Caki2 (cell line): ENCODE measurements at places on chromosomes 2 and 18. TPM values are rescaled to one million over a fixed set of nuclear protein-coding genes. Genes with fewer than 3 reads are reported as not detected.

DNA sequence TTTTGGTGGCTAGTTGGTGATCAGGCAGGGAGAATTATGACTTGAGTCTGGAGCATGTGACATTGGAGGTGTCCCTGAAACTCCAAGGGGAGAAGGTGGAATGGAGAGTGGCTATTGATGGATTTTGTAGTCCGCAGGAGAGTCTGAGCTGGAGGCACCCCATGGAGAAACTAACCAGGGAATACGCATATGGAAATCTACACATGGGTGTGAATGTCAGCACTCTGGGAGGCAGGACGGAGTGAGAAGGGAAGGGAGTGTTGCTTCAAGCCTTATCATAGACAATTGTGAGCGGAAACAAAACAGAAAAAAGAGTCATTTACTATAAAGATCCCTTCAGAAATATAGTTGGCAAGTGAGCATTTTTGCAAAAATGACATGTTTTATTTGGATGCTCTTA is 667 bp upstream of the SCYGR4 start:
- no peak for DNase-seq

GRCh38 chr2:39094717-39095363 is 26.0 kb downstream of the SOS1 start:
- no peak for DNase-seq

DNA sequence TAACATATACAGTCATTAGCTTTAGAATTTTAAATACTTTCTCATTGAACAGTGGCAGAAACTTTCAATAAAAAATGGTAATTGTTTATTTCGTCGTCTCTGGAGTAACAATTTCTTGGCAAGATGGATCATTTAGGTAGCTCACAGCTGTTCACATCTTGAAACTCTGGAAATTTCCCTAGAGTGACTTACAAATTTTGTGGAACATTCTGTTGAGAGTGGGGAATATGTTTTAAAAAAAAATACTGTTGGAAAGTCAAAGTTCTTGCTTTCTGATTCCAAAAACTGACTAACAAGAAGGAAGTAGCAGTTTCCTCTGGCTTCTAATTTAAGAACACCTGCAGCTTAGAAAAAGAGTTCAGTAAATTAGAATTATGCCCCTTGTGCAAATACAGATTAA is 11.2 kb upstream of the CALCRL start:
- no peak for DNase-seq

- DNase-seq, result peak; percentile 47
Measured at GRCh38 chr2:195756218-195756942, 99.4 kb downstream of the SLC39A10 start.

DNA sequence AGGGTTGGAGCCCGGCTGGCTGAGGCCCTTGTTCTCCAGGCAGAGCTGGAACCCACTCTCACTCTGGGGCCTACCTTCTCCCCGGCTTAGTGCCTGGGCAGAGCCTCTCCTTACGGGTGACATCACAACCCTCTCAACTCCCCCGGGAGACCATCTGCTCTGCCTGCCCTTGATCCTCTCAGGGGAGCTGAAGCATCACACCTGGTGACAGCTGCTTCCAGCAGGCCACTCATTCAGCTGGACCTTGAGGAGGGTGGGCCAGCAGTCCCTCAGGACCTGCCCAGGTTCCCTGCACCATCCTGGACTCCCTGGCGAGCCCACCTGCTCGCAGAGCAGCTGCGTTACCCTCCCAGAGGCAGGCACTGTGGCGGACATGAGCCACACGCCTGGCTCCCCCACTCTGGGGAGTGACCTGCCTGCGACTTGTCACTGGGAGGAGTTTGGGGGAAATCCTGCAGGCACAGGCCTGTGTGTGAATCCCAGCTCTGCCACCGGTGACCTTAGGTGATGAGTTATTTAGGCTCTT is 13.1 kb downstream of the HS6ST1 start:
- no peak for DNase-seq

DNA sequence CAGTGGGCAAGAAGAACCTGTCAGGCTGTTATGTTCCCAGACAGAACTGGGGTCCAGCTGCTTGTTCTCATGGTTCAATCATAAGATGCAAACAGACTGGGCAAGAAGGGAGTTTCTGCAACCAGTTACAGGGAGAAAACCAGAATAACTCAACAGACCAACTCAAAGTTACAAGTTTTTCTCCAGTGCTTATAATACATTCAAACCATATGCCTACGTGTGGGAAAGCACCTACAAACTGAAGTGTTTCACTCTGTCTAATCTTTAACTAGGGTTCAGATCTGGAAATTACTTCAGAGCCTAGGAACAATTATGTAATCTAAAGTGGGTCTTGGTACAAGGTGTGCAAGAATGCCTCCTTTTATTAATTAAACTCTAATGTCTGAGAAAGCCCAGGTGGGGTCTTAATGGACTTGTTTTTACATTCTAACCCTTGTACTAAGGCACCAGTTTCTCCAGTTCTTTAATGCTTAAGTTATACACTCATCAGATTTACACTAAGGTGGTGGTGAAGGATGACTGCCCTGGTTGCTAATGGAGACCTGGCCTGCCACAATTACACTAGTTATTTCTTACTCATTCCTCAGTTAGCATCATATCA is 951.9 kb downstream of the TSN start:
- DNase-seq, result peak; percentile 90

- no peak for DNase-seq
Measured at GRCh38 chr2:64192664-64193105, 48.5 kb upstream of the PELI1 start.

DNA sequence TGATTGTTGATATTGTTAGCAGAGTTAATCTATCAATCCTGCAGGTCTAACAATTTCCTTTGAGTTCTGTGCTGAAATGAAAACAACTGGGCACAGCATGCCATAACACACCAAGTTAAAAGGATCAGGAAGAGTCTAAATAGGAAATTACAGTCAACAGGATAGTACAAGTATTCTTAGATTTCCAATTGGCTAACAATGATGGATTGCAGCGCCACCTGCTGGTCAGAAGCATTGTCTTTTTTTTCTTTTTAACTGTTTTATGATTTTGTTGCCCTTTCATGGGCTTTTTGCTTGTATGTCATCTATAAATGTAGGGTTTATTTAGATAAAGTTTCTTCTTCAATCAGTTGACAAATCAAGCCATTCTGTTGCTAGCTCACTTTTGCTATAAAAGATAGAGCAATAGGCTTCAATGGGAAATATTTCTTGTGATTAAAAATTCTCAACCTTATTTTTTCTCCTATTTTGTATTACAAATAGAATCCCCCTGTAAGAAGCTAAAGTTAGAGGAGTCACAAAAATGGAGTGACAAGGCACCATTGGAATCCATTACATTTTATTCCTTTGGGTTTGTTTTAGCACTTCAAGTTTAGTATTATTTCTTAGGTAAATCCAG is 40.8 kb upstream of the RPRM start:
- peak; percentile 26 for DNase-seq

GRCh38 chr2:128329607-128330006 is 10.9 kb upstream of the HS6ST1 start:
- DNase-seq, result no peak

DNA sequence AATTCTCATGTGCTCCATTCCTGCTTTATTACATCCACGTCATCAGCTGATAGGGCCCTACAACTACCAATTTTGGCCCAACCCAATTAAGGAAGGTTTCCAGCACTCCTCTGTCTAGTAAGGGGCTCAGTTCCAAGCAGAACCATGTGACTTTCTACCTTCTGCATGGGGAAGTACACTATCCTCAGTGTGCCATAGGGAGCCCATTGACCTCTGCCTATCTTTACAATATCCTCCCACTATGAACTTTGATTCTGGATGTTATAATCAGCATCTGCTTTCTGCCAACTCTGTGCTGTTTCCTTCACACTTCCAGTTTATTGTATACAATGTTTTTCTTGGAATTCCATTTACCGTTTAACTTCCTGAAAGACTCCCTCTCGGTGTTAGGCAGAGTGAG is 53.9 kb upstream of the GCFC2 start:
- DNase-seq, result no peak

- DNase-seq, result no peak
Measured at GRCh38 chr18:33605250-33605649, 27.2 kb downstream of the ASXL3 start.

DNA sequence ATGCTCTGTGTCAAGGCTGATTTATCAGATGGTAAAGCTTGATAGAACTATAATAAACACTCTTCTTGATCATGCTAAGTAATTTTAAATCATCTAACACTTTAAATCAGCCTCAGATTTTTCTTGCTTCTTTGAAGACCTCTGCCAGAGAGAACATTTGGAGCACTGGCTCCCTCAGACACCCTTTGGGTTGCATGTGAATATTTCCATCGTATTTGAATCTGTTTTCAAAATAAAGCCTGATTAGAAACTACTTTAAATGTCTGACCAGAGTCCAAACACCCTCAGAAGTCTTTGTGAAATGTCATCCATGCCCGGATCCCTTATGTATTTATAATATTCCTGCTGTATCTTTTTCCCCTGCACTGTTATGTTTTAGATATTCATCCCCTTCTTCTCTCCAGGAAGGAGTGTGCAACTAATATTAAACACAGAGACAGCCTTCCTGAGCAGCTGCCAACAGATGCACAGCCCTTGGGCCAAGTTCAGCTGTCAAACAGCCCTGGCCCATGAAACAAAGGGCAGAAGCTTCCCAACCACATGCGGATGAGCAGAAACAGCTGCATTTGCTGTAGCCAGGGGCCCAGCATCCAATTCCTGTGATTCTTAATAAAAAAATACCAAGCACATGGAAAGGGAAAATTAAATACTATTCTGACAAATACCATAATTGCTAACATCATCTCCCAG is 46.5 kb downstream of the DPP10 start:
- DNase-seq, result no peak

DNA sequence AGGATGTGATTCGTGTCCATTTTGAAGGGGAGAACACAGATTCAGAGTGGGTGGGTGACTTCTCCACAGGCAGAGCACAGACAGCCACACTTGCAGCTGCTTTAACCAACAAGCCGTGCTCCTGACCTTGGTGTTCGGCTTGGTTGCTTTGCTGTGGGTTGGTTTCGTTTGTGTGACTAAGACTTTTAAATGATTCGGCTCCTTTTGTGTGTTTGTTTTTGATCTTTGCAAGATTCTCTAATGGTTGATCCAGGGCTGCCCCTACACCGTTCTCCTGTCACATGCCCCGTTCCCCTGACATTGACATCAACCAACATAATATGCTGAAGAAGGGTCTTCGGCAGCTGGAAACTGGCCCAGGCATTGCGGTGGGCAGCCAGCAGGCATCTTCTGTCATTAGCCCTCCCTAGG is 95.9 kb upstream of the MBOAT2 start:
- DNase-seq, result peak; percentile 70

GRCh38 chr2:222213049-222213448 is 85.7 kb downstream of the PAX3 start:
- DNase-seq, result no peak

- no peak for DNase-seq
Measured at GRCh38 chr2:238945433-238946150, 97.7 kb downstream of the TWIST2 start.

DNA sequence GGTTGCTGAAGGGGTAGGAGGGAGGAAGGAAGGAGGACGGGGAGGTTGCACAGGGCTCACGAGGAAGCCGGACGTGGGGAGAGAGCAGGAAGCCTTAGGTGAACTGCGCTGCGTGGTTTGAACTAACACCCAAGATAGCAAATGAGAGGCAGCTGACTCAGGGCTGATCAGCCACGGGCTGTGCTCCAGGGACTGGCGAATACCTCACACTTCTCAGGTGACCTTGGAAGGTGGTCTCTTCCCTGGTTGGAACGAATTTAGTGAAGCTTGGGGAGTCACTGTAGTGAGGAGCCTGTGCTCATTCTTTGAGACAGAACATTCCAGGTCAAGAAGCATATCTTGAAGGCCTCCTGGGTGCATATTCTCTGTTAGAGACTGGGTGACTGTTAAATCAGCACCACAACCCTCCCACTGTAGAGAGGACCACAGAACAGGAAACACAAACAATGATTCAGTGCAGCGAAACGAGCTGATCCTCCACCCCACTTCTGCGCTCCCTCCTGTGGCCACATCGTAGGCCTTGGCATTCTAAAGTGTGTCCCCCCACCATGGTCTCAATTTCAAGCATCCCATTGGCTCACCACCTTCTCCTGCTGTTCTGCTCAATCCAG is 33.8 kb downstream of the TOGARAM2 start:
- no peak for DNase-seq

GRCh38 chr2:163667064-163667887 is 68.5 kb downstream of the FIGN start:
- peak; percentile 73 for DNase-seq

DNA sequence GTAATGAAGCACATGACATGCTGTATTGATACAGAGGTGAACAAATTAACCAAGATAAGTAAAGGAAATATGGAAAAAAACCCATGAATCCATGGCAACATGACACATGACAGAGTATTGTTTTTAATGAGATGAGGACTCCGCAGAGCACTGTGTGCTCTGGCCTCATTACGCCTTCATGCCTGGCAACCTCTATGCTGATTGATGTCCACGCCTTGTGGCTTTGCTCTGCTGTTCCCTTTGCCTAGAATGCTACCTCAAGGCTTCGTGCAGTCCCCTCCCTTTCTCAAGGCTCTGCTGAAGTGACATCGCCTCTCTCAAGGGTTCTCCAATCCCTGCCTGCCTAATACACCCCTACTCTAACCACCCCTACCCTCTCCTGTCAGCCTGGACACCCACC is 8.4 kb downstream of the SIGLEC15 start:
- DNase-seq, result no peak

- DNase-seq, result no peak
Measured at GRCh38 chr2:184814421-184814820, 216.1 kb downstream of the ZNF804A start.

GRCh38 chr2:238082151-238082550 is 18.0 kb upstream of the ESPNL start:
- no peak for DNase-seq

GRCh38 chr2:165112133-165112573 is 91.7 kb downstream of the SCN3A start:
- no peak for DNase-seq

DNA sequence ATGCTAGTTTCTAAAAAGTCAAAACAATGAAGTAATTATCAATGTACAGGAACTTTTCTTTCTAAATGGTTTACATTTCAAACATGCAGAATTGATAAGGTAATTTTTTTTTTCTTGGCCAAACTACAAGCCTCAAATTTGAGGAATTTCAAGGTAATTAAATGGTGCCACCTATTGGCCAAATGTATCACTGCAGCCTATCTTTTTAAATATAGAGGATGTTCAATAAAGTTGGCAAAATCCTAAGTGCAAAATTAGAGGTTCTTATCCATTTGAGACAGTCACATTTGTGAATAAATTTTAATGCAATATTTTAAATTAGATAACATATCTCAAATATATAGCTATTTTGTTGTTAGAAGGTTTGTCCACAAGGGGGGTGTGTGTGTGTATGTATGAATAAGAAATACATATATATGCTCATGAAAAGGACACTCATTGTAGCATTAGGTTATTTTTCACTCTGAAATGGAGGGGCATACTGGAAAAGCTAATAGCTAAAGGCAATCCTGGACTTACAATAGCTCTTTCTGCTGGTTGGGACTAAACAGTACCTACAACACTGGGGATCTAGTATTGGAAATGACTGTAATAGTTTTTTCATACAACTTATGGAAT is 26.2 kb downstream of the MMADHC start:
- DNase-seq, result peak; percentile 35

- no peak for DNase-seq
Measured at GRCh38 chr2:183521911-183522310, 397.7 kb downstream of the NUP35 start.

- peak; percentile 79 for DNase-seq
Measured at GRCh38 chr2:129711816-129712675, 267.4 kb upstream of the RAB6C start.

The NCKAP5 gene
- 3.1 and 3.4 TPM in 2 replicates for total RNA-seq

The MAP3K20 gene
- total RNA-seq, result 22.2 and 25.0 TPM in 2 replicates

The ALKAL2 gene
- 2.0 TPM in 1 of 2 replicates, not detected in the other for total RNA-seq

The SERPINB13 gene
- total RNA-seq, result not detected in 2 replicates

The TCF7L1 gene
- total RNA-seq, result 0.07 TPM in 1 of 2 replicates, not detected in the other

The PROKR1 gene
- total RNA-seq, result not detected in 2 replicates

The SCN9A gene
- total RNA-seq, result 0.95 and 2.2 TPM in 2 replicates

The GPR35 gene
- 1.5 TPM in 1 of 2 replicates, not detected in the other for total RNA-seq

The ARHGAP15 gene
- total RNA-seq, result not detected in 2 replicates

The ALPI gene
- not detected in 2 replicates for total RNA-seq
